ENCODE measurements at places on chromosomes 11 and 22.

GRCh38 chr22:48486134-48486532, 1341.5 kb downstream of the BRD1 start:
- DNase-seq, result no peak

DNA sequence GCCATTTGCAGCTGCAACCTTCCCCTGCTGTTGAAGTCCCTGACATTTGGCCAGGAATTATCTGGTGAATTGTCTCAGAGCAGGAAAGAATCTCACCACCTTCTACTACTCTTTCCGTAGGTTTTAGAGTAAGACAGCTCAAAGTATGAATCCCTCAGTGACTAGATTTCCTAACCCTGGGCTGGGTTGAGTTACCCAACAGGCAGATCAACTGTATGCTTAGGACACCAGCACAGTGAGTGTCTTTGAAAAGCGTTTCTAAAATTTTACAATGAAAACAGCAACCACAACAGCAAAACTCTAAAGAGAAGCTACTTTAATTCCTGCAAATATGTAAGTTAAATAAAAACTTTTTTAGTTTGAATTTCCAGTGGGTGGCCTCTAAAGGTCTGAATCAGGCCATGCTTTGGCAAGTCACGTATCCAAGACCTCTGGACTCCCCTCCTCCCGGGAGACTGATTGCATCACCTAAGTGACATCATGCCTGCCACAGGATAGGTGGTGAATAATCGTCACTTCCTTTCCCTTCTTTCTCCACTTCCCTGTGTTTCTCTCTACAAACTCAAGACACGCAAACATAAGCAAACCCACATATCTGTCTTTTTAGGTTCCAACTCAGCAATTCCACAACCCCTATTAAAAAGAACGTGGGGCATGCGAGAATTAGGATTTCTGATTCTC, 7.8 kb downstream of the OR8B12 start:
- DNase-seq, result no peak

- no peak for DNase-seq
These were observed 385 bp downstream of the HARBI1 start for GRCh38 chr11:46616551-46617133.

DNA sequence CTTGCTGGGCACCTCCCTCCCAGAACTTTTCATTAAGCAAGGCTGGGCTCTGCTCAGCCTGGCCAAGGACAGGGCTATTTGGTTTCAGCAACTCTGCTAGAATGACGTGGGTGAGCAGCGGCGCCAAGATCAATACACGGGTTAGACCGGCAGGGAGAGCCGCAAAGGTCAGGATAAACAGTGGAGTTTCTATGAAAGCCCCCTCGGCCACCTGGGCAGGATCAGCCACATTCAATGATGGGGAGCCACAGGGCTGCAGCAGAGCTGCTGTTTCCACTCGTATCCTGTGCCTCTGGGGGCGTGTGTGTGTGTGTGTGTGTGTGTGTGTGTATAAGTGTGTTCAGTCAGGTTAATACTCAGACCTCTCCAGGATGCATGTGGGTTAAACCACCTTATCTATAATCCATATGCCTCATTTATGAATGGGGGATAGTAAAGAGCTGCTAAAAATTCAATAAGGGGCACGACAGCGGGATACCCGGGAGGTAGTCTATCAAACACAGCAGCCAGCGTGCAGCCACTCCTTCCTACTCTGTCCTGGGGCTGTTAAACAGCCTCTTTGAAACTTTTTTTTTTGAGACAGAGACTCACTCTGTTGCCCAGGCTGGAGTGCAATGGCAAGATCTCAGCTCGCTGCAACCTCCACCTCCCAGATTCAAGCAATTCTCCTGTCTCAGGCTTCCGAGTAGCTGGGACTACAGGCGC, 34.8 kb downstream of the MYH9 start:
- no peak for DNase-seq

- DNase-seq, result no peak
These were observed 5.7 kb downstream of the SLC39A13 start for GRCh38 chr11:47413908-47414684.

DNA sequence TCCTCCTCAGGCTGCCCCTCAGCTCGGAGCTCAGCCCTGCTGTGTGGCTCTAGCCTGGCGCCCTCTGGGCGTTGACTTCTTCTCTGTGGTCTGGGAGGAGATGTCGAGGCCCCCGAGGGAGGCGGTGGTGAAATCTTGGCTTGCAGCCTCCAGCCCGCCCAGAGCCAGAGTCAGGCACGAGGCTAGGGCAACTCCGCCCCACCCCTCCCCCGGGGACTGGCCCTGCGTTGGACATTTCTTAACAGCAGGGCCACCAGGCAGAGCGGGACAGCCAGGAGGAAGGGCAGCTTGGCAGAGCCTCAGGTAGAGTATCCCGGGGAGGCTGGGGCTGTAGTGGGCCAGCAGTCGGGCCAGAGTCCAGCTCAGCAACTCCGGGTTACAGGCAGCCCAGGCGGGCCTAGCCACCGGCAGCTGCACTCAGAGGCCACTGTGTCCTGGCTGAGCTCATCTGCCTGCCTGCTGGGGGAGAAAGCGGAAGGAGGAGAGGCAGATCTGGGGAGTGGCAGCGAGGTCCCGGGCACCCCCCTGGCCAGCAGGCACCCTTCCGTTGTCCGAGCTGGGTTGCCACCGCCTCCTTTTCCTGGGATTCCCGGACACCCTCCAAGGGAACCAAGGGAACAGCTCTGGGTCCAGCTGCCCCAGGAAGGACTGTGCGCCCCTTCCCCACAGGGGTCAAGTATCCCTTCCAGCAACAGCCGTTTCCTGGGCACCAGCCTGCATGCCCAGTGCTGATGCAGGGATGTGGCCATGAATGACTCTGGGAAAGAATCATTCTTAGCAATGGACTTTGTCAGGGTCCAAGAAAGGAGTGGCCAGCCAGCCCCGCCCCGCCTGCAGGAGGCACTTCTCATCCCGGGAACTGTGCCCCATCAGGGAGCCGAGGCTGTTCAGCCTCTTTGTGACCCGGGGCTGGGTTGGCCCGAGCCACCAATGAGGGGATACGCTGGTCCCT, at the start of gene ALDH3B1:
Gene ALDH3B1, plus strand, starts transcription at position 238 of the 952 bp plus-strand sequence. CDS start 4,971 bp downstream, outside the sequence.
- DNase-seq, result peak; percentile 75

- peak; percentile 75 for DNase-seq
These were observed 72.0 kb downstream of the SYN3 start for GRCh38 chr22:32985899-32986765.

DNA sequence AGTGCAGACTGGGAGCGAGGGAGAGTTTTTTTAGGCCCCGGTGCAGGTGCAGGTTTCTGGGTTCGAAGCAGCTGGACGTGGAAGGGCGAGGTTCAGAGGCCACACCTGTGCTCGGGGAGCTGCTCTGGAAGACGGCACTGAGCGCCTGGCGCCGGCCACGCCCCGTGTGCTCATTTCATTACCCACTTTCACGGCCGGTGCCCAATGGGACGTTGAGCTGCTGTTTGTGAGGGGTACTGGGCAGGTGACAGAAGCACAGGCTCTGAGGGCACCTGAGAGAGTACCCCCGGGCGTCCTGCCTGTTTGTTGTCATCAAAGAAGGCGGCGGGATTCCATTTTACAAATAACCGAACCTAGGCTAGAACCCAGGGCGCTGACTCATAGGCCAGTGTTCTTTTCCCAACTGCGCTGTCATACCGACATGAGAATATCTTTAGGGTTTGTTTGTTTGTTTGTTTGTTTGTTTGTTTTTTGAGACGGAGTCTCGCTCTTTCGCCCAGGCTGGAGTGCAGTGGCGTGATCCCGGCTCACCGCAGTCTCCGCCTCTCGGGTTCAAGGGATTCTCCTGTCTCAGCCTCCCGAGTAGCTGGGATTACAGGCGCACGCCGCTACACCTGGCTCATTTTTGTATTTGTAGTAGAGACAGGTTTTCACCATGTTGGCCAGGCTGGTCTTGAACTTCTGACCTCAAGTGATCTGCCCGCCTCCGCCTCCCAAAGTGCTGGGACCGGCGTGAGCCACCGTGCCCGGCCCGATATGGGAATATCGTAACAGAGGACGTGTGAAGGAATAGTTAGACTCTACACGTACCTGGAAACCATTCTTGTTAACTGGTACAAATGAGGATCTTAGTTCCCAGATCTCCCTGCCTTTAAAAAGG, 16.6 kb upstream of the SPTBN2 start:
- peak; percentile 11 for DNase-seq

GRCh38 chr11:65491614-65492386, 7.0 kb upstream of the MALAT1 start:
- peak; percentile 61 for DNase-seq

- no peak for DNase-seq
These were observed 59.0 kb downstream of the OSBP2 start for GRCh38 chr22:30753701-30754100.

DNA sequence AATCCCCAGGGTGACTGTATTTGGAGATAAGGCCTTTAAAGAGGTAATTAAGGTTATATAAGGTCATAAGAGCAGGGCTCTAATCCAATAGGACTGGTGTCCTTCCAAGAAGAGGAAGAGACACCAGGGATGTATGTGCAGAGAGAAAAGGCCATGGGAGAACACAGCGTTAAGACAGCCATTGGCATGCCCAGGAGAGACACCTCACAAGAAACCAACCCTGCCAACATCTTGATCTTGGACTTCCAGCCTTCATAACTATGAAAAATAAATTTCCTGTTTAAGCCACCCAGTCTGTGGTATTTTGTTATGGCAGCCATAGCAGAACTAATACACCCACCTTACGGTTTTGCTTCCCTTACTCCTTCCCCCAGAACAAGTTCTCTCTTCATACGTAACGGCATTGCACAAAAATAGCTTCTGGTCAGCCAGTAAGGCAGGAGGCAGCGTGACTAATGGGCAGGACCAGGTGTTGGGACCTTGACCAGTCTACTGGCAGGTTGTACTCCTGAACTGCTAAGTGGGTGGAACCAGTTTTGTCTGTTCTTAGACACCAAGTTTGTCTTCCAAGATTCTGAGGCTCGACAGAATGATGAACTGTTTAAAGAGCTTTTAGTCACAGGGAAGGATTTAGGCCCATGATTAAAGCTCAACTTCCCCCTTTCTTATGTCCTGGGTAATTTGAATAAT, 31.9 kb upstream of the UPB1 start:
- DNase-seq, result no peak

DNA sequence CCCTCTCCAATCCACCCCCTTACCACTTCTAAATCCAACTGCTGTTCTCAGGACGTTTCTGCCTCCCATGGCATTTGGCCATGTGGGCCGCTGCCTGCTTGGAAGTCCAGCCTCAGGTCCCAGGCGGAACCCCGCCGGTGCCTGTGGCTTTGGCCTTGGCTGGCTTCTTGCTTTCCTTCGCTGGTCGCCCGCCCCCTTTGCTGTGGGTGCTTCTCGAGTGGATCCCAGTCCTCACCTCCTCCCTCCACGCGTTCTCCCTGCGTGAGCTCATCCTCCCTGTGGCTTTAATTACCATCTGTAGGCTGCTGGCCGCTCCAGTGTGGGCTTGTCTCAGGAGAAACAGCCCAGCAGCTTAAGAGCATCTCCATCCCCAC, 111.7 kb downstream of the NECTIN1 start:
- peak; percentile 18 for DNase-seq

DNA sequence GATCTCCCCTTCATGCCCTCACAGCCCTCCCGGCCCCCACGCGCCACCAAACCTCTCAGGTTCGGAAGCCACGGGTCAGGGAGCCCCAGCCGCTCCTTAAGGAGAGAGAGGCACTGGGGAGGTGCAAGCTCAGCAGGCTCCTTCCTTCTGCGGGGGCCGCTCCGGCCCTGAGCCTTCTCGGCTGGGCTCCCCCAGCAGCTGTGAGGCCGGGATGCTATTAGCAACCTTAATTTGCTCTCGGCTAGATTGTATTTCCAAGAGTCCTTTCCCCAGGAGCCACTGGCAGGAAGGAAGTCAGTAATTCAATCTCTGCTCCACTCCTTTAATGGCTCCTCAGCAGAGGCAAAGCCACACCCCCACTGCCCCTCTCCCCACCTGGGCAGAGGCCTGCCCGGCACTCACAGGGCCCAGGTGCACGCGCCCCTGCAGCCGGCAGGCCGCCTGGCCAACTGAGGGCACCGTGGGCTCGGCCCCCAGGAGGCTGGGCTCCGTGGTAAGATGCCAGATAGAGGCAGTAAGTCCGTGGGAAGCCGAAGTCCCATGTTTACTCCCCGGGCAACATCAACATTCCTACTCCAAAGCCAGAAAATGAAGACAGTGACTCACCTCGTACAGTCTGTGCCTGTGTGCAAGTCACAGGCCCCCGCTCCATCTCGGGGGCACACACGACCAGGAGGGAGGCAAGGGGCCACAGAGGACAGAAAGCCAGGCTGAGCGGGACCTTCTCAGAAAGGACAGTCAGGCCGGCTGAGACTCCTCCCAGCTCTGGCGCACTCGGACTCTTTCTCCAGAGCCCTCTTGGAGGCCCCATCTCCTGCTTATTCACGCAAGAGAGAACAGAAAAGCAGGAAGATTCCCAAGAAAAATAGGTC, 5.2 kb downstream of the IGSF9B start:
- no peak for DNase-seq

DNA sequence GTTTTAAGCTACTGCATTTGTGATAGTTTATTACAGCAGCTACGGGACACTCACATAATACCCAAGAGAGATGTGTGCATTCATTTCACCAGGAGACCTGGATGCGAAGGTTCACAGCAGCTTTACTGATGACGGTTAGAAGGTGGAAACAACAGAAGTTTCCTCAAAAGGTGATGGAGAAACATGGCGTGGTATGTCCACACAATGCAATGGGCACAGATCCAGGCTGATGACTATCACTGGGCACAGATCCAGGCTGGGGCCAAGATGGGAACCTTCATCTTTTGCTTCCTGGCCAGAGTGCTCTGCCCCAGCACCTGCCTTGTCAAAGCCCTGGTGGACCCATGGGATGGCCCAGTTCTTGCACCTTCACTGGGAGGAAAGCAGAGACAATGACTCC, 30.6 kb upstream of the RFPL3 start:
- no peak for DNase-seq

DNA sequence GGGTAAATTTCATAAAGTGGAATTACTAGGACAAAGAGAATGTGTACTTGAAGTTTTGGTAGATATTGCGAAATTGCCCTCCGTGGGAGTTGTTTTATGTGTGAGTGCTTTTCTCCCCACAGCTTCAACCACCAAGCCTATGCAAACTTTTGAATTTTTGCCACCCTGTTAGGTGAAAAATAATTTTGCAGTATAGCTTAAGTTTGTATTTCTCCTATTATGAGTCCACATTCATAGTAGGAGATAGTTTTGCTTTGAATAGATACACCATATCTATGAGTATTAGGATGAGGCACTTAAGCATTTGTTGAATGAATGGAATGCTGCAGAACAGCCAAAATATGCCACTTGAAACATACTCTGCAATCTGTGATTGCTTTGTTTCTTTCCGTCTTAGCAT, 43.6 kb downstream of the UVRAG start:
- no peak for DNase-seq
